Activated CD8-positive, alpha-beta memory T cell treated with anti-CD3 and anti-CD28 coated beads, Interleukin-2, amount 10 ng/mL, durations not matched to agents 7 days and 5 days (primary cell): ENCODE measurements at places on chromosomes 12 and 14. TPM values are rescaled to one million over a fixed set of nuclear protein-coding genes. Genes with fewer than 3 reads are reported as not detected.
A peak's percentile ranks its signal among the peaks of the same experiment; 100 is the strongest.

DNA sequence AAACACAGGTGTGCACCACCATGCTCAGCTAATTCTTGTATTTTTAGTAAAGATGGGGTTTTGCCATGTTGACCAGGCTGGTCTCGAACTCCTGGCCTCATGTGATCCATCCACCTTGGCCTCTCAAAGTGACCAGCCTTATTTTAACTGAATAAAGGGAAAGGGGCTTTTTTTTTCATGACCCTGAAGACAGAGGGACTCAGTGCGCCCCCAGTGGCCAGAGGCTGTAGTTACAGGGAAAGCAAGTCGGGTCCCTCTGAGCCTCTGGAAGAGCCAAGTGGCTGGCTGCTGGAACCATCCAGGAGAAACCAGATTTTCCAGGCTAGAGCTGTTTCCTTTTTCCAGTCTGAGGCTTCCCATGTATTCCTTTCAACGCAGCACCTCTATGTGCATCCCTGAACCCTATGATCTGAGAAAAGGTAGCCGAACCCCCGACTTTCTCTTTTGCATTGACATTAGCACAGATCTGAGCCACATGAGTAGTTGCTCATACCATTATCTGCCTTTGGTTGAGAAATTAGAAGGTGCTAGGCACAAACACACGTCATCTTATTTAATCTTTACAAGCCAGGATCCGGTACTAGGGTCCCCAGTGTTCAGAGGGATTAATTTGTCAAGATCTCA lies 342.7 kb downstream of the CACNA1C start:
- peak; percentile 44 for DNase-seq
- H3K36me3 ChIP-seq, result no peaks in the 10 kb centered on the region
- H3K4me1 ChIP-seq, result no peaks in the 10 kb centered on the region
- H3K27ac ChIP-seq, result no peak overlapping the region
- peaks cover 11% of the 10 kb centered on the region for H3K27me3 ChIP-seq

The MED6 gene
- total RNA-seq, result 51.8 TPM

The NANOG gene
- not detected for total RNA-seq

The SOS2 gene
- total RNA-seq, result 18.0 TPM

GRCh38 chr14:77838831-77839511 lies 39.1 kb downstream of the ADCK1 start:
- no peak overlapping the region for H3K4me3 ChIP-seq
- no peaks in the 10 kb centered on the region for H3K4me1 ChIP-seq
- H3K27ac ChIP-seq, result no peak overlapping the region
- no peak for DNase-seq

The SLC6A13 gene
- total RNA-seq, result 0.35 TPM

- H3K27ac ChIP-seq, result no peak overlapping the region
- H3K4me1 ChIP-seq, result no peaks in the 10 kb centered on the region
- H3K4me3 ChIP-seq, result no peak overlapping the region
Observed at GRCh38 chr12:130916241-130916911, 37.3 kb upstream of the ADGRD1 start.

The FAM216A gene
- 23.1 TPM for total RNA-seq

The FAR2 gene
- 12.6 TPM for total RNA-seq

- H3K27me3 ChIP-seq, result peaks cover 25% of the 10 kb centered on the region
- H3K27ac ChIP-seq, result no peak overlapping the region
- H3K4me1 ChIP-seq, result peaks cover 16% of the 10 kb centered on the region
- H3K4me3 ChIP-seq, result peak overlapping the region; percentile 22
- H3K36me3 ChIP-seq, result no peaks in the 10 kb centered on the region
- no peak for DNase-seq
Observed at GRCh38 chr12:49827401-49828099, 663 bp downstream of the NCKAP5L start.

The LRP1-AS gene
- not detected for total RNA-seq

DNA sequence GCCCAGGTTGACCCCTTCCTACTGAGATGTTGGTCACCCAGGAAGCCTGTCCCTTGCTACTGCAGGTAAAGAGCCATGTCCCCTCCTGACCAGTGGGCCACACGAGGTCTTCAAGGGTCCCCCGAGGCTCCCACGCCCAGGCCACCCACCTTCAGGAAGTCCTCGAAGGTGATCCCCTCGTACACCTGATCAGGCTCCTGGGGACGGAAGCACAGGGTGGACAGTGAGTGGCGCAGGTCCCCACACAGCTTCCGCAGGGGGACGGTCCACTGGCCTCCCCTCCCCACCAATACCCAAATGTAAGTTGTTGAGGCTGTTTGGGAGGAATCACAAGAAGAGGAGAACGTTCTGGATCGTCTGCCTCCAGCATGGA lies 57.4 kb downstream of the TESC start:
- no peak overlapping the region for H3K4me3 ChIP-seq
- DNase-seq, result no peak
- H3K27ac ChIP-seq, result no peak overlapping the region
- peaks cover 5% of the 10 kb centered on the region for H3K4me1 ChIP-seq

DNA sequence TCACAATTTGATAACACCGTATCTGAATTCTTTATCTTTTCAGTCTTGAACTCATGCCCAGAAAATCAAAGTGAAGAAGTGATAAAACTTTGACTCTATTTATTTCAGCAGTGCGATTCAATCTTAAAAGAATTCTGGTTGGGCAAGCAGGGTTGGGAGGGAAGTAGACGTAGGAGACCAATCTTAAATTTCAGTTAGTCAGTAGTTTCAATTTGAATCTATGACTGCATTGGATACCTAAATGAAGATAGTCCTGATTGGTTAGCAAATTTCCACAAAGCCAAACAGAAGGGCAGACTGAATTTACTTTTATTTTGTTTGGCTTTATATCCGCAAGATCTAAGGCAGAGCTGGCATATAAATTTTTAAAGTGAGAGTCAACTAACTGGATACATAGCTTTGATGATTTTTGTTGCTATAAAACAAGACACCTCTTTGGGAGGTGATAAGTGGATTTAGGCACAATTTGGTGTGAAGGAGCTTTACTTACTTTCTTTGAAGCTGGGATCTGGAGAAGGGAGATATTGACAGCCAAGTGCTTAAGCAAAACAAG lies 2.6 kb downstream of the ACSS3 start:
- H3K27ac ChIP-seq, result no peak overlapping the region
- H3K27me3 ChIP-seq, result peaks cover 6% of the 10 kb centered on the region

DNA sequence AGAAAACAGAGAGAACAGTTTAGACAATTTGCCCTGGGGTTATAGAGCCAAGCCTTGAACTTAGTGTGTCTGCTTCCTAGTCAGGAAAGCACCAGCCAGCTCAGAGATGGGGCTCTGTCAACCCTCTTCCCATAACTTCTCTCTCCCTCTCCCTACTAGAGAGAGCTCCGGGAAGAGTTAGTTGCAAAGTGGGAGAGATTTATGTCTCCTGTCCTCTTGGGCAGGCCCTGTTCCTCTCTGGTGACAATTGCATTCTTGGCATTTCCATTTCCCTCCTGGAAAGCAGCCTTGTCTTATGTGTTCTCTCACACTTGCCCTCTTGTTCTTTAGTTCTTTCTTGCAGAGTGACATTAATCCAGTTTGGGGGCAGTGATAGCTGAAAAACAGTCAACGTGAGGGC lies 42.1 kb upstream of the TUNAR start:
- H3K4me3 ChIP-seq, result no peak overlapping the region
- no peaks in the 10 kb centered on the region for H3K27me3 ChIP-seq
- no peaks in the 10 kb centered on the region for H3K36me3 ChIP-seq
- no peak overlapping the region for H3K27ac ChIP-seq
- DNase-seq, result no peak

- no peaks in the 10 kb centered on the region for H3K36me3 ChIP-seq
- no peak overlapping the region for H3K27ac ChIP-seq
- H3K27me3 ChIP-seq, result no peaks in the 10 kb centered on the region
- no peak for DNase-seq
Observed at GRCh38 chr12:128637642-128638606, 185.8 kb downstream of the SLC15A4 start.

The LBHD2 gene
- not detected for total RNA-seq

- no peak overlapping the region for H3K4me3 ChIP-seq
- no peak for DNase-seq
- peaks cover 28% of the 10 kb centered on the region for H3K36me3 ChIP-seq
- H3K4me1 ChIP-seq, result peaks cover 24% of the 10 kb centered on the region
Observed at GRCh38 chr12:122366685-122367475, 55.6 kb downstream of the CLIP1 start.

DNA sequence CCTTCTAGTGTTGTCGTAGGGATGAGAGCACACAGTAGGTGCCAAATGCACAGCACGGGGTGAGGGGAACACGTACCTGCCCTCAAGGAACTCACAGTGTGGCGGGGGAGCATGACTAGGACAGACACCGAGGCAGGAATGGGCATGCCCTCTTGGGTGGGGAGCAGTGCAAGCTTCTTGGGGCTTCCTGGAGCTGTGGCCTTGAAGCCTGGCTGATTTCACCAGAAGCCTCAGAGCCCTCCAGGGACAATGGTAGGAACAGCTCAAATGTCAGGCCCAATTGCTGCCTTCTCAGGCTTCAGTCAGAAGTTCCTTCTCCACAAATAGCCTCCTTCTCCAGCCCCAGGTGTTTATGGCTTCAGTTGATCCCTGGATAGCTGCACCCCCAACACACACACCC lies 43.4 kb downstream of the TEAD4 start:
- H3K27me3 ChIP-seq, result no peaks in the 10 kb centered on the region
- H3K4me1 ChIP-seq, result no peaks in the 10 kb centered on the region
- H3K27ac ChIP-seq, result no peak overlapping the region
- H3K4me3 ChIP-seq, result no peak overlapping the region
- DNase-seq, result no peak

- H3K36me3 ChIP-seq, result peaks cover 15% of the 10 kb centered on the region
- no peak overlapping the region for H3K4me3 ChIP-seq
- H3K27me3 ChIP-seq, result no peaks in the 10 kb centered on the region
- peaks cover 42% of the 10 kb centered on the region for H3K4me1 ChIP-seq
Observed at GRCh38 chr12:47087088-47087688, 7.4 kb upstream of the AMIGO2 start.

GRCh38 chr12:89347325-89347829 lies 4.9 kb downstream of the DUSP6 start:
- H3K36me3 ChIP-seq, result peaks cover 70% of the 10 kb centered on the region
- H3K4me3 ChIP-seq, result peak overlapping the region; percentile 93
- H3K27ac ChIP-seq, result peak overlapping the region; percentile 87
- no peak for DNase-seq
- H3K27me3 ChIP-seq, result no peaks in the 10 kb centered on the region

DNA sequence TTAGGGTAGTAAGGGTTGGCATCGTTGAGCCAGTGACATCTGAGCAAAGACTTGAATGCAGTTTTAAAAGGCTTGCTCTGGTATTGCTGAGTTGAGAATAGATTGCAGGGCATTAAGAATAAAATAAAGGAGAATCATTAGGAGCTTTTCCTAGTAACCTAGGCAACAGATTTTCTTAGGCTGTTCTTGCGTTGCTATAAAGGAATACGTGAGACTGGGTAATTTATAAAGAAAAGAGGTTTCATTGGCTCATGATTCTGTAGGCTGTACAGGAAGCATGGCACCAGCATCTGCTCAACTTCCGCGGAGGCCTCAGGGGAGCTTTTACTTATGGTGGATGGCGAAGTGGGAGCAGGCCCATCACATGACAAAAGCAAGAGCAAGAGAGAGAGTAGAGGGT lies 97.4 kb downstream of the RAD51B start:
- no peak overlapping the region for H3K27ac ChIP-seq
- H3K27me3 ChIP-seq, result no peaks in the 10 kb centered on the region
- H3K4me1 ChIP-seq, result no peaks in the 10 kb centered on the region
- H3K4me3 ChIP-seq, result no peak overlapping the region
- no peaks in the 10 kb centered on the region for H3K36me3 ChIP-seq

The REM2 gene
- 0.26 TPM for total RNA-seq

- H3K36me3 ChIP-seq, result peaks cover 26% of the 10 kb centered on the region
- DNase-seq, result no peak
- peaks cover 31% of the 10 kb centered on the region for H3K4me1 ChIP-seq
- H3K27me3 ChIP-seq, result no peaks in the 10 kb centered on the region
- H3K27ac ChIP-seq, result no peak overlapping the region
Observed at GRCh38 chr12:67486671-67487070, 161.9 kb upstream of the DYRK2 start.

GRCh38 chr12:22593864-22594263 lies 31.1 kb upstream of the ETNK1 start:
- no peak overlapping the region for H3K4me3 ChIP-seq
- H3K27me3 ChIP-seq, result peaks cover 3% of the 10 kb centered on the region
- no peak overlapping the region for H3K27ac ChIP-seq
- no peak for DNase-seq
- no peaks in the 10 kb centered on the region for H3K36me3 ChIP-seq

GRCh38 chr12:65306366-65307168 lies 28.1 kb downstream of the MSRB3 start:
- no peak overlapping the region for H3K27ac ChIP-seq
- no peaks in the 10 kb centered on the region for H3K4me1 ChIP-seq
- no peak overlapping the region for H3K4me3 ChIP-seq
- DNase-seq, result no peak
- H3K27me3 ChIP-seq, result peaks cover 26% of the 10 kb centered on the region

The PPFIA2 gene
- not detected for total RNA-seq

The CMTM5 gene
- total RNA-seq, result not detected

GRCh38 chr14:38964630-38965029 lies 138.4 kb downstream of the SEC23A start:
- H3K4me3 ChIP-seq, result no peak overlapping the region
- no peak for DNase-seq
- no peaks in the 10 kb centered on the region for H3K4me1 ChIP-seq
- H3K27ac ChIP-seq, result no peak overlapping the region

DNA sequence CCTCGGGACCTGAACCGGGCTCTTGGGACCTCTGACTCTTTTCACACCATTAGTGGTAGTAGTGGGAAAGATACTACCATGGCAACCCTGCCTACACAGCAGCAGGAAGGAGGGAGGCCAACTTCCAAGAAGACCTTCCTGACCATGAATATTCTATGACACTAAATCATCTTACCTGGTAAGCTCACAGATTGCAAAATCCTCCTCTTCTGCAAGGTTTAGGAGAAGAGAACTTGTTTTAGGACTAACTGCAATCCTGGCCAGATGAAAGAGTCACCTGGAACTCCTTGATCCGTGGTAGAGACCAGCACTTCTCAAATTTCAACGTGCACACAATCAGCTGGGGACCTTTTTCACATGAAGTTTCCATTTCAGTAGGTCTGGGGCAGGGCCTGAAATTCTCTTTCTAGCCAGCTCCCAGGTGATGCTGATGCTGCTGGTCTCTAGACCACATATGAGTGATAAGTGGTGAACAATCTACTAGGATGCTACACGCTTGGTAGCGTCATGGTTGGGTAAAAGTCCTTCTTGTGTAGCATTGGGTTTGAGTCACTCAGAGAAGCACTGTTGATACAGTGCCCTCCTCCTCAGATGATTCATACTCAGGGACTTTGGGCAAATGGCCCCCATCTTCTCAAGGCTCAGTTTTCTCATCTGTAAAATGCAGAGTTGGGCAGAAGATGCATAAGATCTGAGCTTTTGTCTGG lies 35.6 kb upstream of the FICD start:
- DNase-seq, result no peak
- no peaks in the 10 kb centered on the region for H3K36me3 ChIP-seq
- no peaks in the 10 kb centered on the region for H3K4me1 ChIP-seq

GRCh38 chr12:16658699-16659098 lies 52.7 kb upstream of the LMO3 start:
- no peaks in the 10 kb centered on the region for H3K36me3 ChIP-seq
- H3K27me3 ChIP-seq, result no peaks in the 10 kb centered on the region
- H3K27ac ChIP-seq, result no peak overlapping the region
- DNase-seq, result no peak

GRCh38 chr14:75298187-75298965 lies 19.7 kb downstream of the FOS start:
- no peaks in the 10 kb centered on the region for H3K36me3 ChIP-seq
- no peak overlapping the region for H3K27ac ChIP-seq
